Right atrium auricular region (tissue), 2 donors: ENCODE measurements at places on chromosomes 6 and 20. TPM values are rescaled to one million over a fixed set of nuclear protein-coding genes. Genes with fewer than 3 reads are reported as not detected.

GRCh38 chr6:15343490-15344191, 97.8 kb downstream of the JARID2 start:
- no peak overlapping the region for H3K4me3 ChIP-seq
- no peaks in the 10 kb centered on the region for H3K36me3 ChIP-seq
- no peak overlapping the region for H3K27ac ChIP-seq
- peaks cover 31% of the 10 kb centered on the region for H3K4me1 ChIP-seq

- no peak for DNase-seq
- H3K36me3 ChIP-seq: no peaks in the 10 kb centered on the region
- peak overlapping the region; percentile 72 for H3K27ac ChIP-seq
- H3K4me3 ChIP-seq: no peak overlapping the region
- H3K4me1 ChIP-seq: peaks cover 22% of the 10 kb centered on the region
These were observed 93.4 kb upstream of the NXT1 start for GRCh38 chr20:23257106-23257761.

- no peaks in the 10 kb centered on the region for H3K4me1 ChIP-seq
- H3K36me3 ChIP-seq: no peaks in the 10 kb centered on the region
- no peak overlapping the region for H3K27ac ChIP-seq
- no peak for DNase-seq
- no peak overlapping the region for H3K4me3 ChIP-seq
These were observed 5.5 kb upstream of the SLC22A2 start for GRCh38 chr6:160264061-160264612.

SUMO4 gene
- total RNA-seq: 1.3 TPM

PARD6B gene
- total RNA-seq: 4.4 TPM
